ENCODE measurements at places on chromosomes 1 and 21.

DNA sequence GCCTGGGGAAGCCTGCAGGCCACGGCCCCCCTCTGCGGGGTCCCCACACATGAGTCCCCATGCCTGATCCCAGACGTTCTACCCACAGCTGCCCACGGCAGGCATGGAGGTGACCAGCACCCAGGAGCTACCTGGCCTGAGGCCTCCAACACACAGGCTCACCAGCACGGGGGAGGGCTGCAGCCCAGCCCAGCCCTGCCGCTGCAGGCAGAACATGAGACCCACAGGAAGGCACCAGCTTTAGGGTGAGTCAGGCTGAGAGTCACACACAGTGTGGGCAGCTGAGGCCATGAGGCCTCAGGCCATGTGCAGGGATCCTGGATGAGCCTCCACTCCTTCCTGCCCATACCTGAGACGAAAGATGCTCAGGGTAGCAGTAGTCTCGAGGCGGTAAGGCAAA is 121.1 kb downstream of the PSMG1 start:
- no peak for DNase-seq

DNA sequence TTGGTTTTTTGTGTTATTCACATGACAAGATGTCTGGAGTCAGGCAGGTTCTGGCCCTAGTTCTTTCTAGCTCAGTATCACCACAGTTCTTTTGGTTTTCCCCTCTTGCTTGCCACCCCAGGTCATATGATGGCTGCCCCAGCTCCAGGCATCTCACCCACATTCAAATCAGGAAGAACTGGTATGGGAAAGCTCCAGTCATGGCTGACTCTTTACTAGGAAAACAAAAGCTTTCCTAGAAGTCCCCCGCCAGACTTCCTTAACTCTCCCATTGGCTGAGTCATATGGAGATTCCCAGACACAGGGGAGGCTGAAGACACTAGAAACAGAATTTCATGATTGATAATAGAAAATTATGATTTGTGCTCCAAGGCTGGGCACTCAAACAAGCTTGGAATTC is 22.1 kb upstream of the EYA3 start:
- DNase-seq = no peak

DNA sequence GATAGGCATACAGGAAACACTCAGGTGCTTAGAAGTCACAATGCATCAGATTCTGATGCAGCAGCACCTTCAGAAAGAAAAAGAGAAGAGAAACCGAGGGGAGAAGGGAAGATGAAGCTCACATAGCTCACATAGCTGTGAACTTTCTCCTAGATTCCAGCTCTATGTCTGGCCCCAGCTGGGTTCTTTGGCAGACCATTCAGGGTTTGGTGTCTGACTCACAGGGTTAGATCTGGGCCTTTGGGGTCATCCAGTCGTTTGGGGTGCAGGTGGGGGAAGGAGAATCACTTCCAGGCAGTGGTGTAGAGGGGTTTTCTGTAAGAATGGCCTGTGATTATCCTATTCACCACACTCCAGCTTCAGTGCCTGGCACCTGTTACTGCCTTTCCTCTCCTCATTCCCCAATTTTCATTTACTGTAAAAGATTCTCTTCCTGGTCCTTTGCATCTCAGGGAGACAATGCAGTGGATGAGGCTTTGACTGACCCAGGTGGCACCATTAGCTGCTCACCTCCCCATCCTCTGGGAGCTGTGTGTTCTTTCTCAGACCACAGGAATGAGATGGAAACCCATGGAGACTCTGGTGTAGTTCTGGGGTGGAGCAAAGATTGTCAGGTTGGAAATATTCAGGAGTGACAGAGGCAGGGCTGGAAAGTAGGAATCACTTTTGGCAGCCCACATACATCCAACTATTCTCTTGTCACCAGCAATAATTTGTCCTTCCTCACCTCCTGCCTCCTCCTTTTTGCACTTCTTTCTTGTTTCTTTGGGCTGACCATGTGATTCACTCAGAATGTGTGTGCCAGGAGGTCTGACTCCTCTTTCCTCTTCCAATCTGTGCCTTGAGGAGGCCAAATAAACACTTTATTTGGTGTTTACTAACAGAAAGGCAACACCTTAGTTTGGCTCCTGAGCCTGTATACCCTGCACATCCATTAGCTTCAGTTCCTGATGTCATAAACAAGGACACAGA is 103.3 kb downstream of the PAPPA2 start:
- no peak for DNase-seq

DNA sequence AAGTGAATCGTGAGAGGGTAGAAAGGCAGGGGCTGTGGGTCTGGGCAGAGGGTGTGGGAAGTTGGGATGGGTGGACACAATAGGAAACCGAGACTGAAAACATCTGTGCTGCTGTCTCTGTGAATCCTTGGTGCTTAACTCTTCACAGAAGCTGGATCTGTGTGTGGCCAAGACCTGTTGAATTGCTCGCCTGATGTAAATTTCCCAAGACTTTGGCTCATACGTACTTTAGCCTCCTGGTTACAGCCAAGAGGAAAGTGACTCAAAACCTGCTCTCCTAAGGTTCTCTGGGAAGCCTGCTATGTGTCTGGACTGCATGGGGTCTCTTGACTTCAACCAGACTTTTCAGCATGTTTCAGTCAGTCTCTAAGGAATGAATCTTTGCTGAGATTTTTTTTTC is 270.3 kb downstream of the RWDD3 start:
- no peak for DNase-seq

DNA sequence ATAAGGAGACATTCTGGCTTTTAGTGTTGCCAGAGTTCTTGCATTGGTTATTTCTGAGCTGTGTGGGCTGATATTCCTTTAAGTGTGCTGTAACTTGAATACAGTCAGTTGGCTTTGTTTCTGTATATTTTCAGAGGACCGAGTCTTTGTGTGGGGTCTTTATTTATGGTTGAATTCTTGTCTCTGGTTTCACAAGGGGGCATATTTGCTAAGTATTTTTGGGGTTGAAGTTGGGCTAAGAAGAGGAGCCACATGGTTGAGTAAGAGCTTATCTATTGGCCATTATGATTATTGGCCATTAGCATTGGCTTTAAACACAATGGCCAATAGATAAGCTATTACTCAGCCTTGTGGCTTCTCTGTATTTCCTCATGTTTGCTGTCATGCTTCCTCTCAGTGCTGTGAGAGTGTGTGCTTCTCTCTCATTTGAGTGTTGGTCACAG is 26.3 kb upstream of the PTGFR start:
- no peak for DNase-seq

GRCh38 chr1:50989694-50990093 is 19.6 kb downstream of the CDKN2C start:
- DNase-seq = no peak

DNA sequence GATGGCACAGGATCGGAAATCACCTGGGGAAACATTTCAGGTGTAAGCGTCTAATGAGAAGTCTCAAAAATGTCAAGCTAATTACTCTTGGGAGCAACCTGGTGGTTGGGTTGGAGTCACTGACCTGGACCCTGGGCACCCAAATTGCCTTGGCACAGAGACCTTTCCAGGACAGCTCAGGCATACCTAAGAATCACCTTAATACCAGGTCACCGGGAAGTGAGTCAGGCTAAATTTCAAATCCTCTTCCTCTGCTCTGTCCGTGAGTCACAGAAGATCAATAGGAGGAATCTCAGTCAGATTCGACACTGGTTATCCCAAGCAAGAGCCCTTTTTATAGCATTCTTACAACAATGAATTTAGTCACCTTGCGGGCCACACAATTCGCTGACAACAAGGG is 179.6 kb upstream of the CAMK1G start:
- no peak for DNase-seq

DNA sequence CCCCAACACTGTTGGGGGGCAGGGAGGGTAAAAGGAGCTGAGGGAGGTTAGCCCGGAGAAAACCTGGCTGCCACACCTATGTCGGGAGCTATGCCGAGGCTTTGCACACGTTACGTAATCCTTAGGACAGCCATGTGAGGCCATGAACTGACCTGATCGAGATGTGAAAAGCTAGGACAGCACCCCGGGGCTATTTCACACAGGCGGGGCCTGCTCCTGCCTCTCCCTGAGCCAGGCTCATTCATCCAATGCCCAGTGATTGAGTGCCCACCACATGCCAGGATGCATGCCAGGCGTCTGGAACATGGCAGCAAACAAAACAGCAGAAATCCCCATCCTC is 30.2 kb downstream of the LDLRAP1 start:
- DNase-seq = no peak

DNA sequence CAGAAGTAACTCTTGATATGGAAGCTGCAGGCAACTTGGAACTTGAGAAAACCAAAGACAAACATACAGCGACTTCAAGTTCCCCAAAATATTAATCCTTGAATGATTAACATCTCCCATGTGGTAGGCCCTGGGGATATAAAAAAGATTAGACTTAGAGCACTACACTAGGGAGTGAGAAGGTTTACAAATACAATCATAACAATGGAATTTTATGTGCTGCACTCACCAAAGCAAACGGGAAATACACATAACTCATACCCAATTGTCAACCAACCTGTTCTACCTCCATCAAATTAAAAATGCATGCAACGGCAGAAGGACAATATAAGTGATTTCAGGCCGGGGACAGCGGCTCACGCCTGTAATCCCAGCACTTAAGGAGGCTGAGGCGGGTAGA is 3.7 kb downstream of the SMYD3 start:
- DNase-seq = no peak

GRCh38 chr1:25123551-25123950 is 108.8 kb downstream of the SYF2 start:
- DNase-seq = no peak

DNA sequence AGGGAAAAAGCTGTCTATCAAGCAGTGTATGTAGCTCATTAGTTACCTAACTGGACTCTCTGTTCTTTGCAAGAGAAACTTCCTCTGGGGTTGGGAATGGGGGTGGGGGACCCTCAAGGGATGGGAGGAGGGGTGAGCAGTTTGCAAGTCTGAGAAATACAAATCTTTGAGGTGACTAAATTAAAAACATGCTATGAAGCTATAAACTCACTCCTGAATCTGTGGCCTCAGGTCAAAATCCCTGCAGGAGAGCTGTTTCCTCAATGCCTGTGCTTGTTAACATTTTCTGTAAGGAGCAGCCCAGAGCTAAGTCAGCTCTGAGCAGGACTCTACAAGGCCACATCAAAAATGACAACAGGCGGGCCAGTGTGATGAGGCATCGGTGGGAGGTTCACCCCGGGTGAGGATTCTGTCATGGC is 32.8 kb upstream of the PTPRC start:
- DNase-seq = no peak

GRCh38 chr1:61318319-61319125 is 236.2 kb downstream of the NFIA start:
- DNase-seq = peak; percentile 21

DNA sequence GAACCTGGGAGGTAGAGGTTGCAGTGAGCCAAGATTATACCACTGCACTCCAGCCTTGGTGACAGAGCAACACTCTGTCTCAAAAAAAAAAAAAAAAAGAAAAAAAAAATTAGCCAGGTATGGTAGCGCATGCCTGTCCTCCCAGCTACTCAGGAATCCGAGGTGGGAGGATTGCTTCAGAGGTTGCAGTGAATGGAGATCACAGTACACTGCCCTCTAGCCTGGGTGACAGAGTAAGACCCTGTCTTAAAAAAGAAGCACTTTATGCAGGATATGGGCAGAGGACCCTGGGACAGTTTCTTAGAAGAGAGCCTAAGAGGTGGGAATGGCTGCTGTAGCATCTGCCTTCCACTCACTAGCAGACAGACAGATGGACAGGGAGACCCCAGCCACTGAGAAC is 23.0 kb downstream of the IQGAP3 start:
- no peak for DNase-seq

DNA sequence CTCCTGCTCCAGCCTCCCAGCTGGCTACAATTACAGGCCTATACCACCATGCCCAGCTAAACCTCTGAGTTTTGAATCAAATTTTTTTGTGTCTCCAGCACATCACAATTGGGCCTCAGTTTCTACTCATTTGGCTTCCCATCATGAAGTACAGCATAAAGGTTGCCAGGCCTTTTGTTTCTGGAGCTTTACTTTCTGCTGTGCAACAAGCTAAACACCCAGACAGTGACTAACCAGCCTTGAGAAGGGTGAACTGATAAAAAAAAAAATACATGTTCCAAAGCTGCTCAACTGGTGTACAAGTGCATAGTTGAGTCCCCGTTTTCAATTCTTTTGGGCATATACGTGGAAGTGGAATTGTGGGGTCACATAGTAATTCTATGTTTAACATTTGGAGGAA is 25.1 kb downstream of the TIAM1 start:
- DNase-seq = no peak

DNA sequence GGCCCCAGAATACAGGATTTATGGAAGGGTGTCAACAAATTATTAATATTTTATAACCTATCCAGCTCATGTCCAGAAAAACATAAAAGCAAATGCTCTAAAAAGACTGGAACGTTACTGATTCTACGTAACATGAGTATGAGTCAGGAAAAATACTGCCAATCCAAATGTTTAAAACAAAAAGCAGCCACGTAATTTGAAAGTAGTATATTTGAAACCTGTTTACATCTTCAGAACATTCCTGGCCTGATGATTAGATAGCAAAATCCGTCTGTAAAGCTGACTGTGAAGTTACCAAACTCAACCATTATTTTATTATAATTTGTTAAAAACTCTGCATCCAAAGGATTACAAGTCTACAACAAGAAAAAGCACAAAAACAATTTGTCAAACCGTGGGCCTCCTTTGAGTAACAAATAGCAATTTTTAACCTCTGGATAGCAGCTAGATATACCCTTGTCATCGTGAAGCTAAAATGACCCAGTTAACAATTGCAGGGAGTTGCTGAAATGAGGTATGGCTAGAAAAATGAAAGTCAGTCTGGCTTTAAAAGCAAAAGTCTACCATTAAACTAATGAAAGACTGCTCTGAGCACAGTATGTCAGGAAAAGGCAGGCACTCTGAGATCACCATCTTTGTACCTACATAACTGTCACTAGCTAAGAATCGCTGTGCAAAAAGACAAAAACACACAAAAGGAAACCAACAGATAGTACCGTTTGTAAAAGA is 1.2 kb downstream of the UBR4 start:
- DNase-seq = no peak

DNA sequence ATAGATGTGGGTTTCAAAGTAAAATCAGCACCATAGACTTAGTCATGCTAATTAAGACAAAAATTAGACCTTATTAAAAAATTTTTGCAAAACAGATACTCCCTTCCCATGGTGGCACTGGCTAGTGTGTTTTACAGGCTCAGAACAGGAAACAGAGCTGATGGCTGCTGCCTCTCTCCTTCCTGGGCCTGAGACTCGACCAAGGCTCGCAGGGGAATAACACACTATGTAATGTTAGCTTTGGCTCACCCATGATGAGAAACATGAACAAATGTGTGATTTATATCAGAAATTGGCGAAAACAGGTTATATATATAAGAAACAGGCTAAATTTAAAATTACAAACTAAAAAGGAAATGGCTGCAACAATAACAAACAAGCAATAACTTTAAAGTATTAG is 50.7 kb downstream of the ERG start:
- DNase-seq = no peak

GRCh38 chr1:4674117-4674516 is 19.7 kb downstream of the AJAP1 start:
- no peak for DNase-seq

Measured in stimulated activated CD4-positive, alpha-beta T cell treated with anti-CD3 and anti-CD28 coated beads, Interleukin-2, amount 100 ng/mL, for 24 hours (primary cell).